Activated naive CD8-positive, alpha-beta T cell treated with anti-CD3 and anti-CD28 coated beads for 36 hours (primary cell): ENCODE measurements at places on chromosomes 3 and 15.

DNA sequence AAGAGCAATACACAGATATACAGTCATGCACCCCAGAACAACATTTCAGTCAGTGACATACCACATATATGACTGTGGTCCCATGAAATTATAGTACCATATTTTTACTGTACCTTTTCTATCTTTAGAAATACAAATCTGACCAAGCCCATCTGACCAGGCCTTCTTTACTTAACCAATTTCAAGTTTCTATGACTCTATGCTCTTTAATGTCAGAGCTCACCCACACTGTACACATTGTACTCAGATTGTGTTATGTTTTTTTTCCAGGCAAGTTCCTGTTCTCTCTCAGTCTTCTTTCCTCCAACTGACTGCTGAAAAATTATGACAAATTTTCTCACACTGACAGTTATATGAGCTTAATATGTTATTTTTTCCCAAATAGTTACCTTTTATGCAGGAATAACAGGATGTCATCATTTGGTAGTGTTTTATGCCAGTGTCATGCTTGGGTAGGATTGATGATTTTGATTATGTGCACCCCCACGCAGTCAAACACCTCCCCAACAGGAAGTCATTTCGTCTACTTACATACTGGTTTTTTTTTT lies 8.0 kb upstream of the CBLB start:
- no peak for DNase-seq

GRCh38 chr3:120559242-120560061 lies 36.7 kb upstream of the NDUFB4 start:
- DNase-seq = no peak

DNA sequence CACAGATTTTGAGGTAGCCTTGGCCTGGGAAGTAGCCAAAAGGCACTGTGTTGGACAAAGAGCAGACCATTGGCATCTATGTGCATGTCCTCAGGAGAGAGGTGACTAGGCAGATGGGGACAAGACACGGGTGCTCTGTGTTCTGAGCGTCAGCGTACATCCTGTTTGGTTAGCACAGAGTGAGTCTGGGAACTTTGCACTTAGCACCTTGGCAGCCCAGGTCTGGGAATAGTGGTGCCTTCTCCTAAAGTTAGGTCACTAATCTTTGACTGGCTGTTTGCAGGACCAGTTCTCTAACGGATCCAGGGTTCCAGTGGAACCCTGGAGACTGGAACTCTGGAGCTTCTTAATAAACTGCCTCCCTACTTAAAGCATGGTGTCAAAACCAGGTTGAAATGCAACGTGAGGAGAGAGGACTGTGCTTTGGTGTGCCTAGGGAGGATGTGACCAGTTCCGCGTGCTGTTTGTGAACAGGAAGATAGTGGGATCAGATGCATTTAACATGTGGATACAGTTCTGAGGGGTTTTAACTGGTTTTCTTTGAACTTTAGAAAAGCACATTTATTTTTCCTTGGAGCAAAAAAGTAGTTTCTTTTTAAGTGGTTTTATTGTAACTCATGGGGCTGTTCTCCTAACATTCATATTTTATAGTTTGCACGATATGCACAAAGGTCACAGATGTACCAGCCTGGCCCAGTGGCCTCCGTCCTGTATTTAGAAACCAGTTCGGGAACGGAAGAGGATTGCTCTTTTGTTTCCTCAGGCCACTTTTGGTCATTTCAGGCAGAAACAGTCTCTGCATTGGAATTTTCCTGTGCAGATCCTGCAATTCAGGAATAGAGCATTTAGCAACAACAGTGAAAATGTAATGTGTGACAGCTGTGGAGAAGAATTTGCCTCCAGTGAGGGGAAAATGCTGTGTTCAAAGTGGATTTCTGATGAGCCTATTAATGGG lies 48.8 kb downstream of the ABHD2 start:
- DNase-seq = no peak

GRCh38 chr3:29026286-29026685 lies 254.6 kb upstream of the RBMS3 start:
- DNase-seq = no peak

DNA sequence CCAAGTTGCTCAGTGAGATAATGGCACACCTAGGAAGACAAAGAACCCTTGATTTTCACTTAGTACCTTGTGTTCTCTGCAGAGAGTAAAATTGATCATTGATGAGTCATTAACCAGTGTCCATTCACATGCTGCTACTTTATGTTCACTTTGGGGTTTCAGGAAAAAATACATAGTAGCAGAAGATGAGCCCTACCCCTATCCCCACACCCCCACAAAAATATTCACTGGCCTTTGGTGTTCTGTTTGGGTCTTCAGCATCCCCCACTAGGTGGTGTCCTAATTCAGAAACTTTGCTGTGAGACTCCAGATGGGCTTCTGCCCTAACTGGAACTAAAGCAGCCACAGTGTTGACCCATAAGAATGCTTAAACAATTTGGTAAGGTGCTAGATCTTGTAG lies 178.8 kb downstream of the KLHL25 start:
- peak; percentile 20 for DNase-seq
